ENCODE measurements at places on chromosomes 1 and 21. TPM values are rescaled to one million over a fixed set of nuclear protein-coding genes. Genes with fewer than 3 reads are reported as not detected.

DCAF6 gene
- total RNA-seq = 22.6 TPM

GNG4 gene
- 2.2 TPM for total RNA-seq

OR2T33 gene
- total RNA-seq = not detected

CD164L2 gene
- not detected for total RNA-seq

MPL gene
- not detected for total RNA-seq

TRABD2B gene
- not detected for total RNA-seq

SPRR2G gene
- not detected for total RNA-seq

FAM3B gene
- total RNA-seq = not detected

UMODL1 gene
- not detected for total RNA-seq

KCNT2 gene
- not detected for total RNA-seq

CA6 gene
- total RNA-seq = 3.9 TPM

TEX38 gene
- not detected for total RNA-seq

TRIM67 gene
- not detected for total RNA-seq

TMIGD3 gene
- total RNA-seq = not detected

FMOD gene
- 1.4 TPM for total RNA-seq

CFHR4 gene
- not detected for total RNA-seq

CFHR5 gene
- not detected for total RNA-seq

SMIM1 gene
- total RNA-seq = 2.2 TPM

LCE2A gene
- not detected for total RNA-seq

PLA2G2E gene
- total RNA-seq = not detected

FCGR3A gene
- 0.36 TPM for total RNA-seq

KRTAP19-3 gene
- total RNA-seq = not detected

HES3 gene
- total RNA-seq = not detected

AMIGO1 gene
- total RNA-seq = 1.3 TPM

GPATCH3 gene
- total RNA-seq = 9.6 TPM

GSTM5 gene
- total RNA-seq = 0.49 TPM

NUP210L gene
- not detected for total RNA-seq

OPTC gene
- not detected for total RNA-seq

SYDE2 gene
- 5.2 TPM for total RNA-seq

MOV10 gene
- total RNA-seq = 77.2 TPM

TYW3 gene
- 22.0 TPM for total RNA-seq

C1orf210 gene
- not detected for total RNA-seq

SAMSN1 gene
- 66.7 TPM for total RNA-seq

LCE1A gene
- total RNA-seq = not detected

CRB1 gene
- total RNA-seq = not detected

IFI16 gene
- 190 TPM for total RNA-seq

PLA2G4A gene
- 0.11 TPM for total RNA-seq

TNNI3K gene
- total RNA-seq = 0.52 TPM

OR2L8 gene
- 0.34 TPM for total RNA-seq

CSF1 gene
- 28.3 TPM for total RNA-seq

SPATA21 gene
- total RNA-seq = not detected

ATP1A2 gene
- not detected for total RNA-seq

RPE65 gene
- total RNA-seq = not detected

GJC2 gene
- 3.4 TPM for total RNA-seq
